Fibroblast of skin of right biceps (primary cell): ENCODE measurements at places on chromosomes 16 and 17.

GRCh38 chr16:50248845-50249244 lies 17.5 kb upstream of the ADCY7 start:
- DNase-seq = no peak

DNA sequence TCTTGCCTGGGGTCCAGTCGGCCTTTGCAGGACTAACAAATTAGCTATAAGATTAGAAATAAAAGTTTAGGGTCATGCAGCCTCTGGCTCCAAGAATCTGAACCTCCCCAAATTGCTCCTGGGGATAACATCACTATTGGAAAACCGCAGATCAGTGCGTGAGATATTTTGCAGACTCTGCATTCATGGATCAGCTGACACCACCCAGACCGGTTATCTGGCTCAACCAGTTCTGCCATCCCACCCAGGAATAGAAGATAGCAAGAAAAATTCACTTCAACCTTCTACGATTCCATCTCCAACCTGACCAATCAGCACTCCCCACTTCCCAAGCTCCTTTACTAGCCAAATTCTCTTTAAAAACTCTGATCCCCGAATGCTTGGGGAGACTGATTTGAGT lies 4.3 kb upstream of the PGS1 start:
- DNase-seq = no peak

GRCh38 chr17:63311416-63311937 lies 134.6 kb downstream of the CYB561 start:
- peak; percentile 11 for DNase-seq

GRCh38 chr17:58309918-58310259 lies 18.7 kb downstream of the TSPOAP1 start:
- DNase-seq = no peak

GRCh38 chr17:58282442-58282841 lies 1.7 kb upstream of the MPO start:
- no peak for DNase-seq
